Hematopoietic multipotent progenitor cell treated with erythropoietin and hydrocortisone succinate and interleukin-3 and kit ligand, for 8 days (in vitro differentiated cells): ENCODE measurements at places on chromosomes 6 and 20.

DNA sequence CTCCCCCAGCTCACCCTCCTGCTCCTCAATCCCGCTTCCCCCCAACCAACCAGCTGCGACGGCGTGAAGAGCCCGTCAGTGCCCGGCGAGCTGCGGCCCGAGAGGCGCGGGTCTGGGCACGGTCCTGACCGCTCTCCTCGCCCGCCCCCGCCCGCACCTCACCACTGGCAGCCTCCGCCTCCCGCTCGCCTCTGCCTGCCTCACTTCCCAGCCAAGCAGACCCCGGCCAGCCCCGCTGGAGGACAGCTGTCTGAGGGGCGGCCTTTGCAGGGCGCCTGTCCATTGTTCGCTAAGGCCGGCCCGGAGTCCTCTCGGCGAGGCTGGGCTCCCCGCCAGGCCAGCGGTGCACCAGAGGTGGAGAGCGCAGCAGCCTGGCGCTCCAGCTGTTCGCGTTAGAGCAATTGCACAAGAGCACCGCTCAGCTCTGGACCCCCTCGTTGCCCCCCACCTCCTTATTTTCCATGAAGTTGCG lies 1.3 kb downstream of the SOBP start:
- no peak for DNase-seq

GRCh38 chr6:25675167-25675566 lies 23.2 kb downstream of the SCGN start:
- peak; percentile 64 for DNase-seq

DNA sequence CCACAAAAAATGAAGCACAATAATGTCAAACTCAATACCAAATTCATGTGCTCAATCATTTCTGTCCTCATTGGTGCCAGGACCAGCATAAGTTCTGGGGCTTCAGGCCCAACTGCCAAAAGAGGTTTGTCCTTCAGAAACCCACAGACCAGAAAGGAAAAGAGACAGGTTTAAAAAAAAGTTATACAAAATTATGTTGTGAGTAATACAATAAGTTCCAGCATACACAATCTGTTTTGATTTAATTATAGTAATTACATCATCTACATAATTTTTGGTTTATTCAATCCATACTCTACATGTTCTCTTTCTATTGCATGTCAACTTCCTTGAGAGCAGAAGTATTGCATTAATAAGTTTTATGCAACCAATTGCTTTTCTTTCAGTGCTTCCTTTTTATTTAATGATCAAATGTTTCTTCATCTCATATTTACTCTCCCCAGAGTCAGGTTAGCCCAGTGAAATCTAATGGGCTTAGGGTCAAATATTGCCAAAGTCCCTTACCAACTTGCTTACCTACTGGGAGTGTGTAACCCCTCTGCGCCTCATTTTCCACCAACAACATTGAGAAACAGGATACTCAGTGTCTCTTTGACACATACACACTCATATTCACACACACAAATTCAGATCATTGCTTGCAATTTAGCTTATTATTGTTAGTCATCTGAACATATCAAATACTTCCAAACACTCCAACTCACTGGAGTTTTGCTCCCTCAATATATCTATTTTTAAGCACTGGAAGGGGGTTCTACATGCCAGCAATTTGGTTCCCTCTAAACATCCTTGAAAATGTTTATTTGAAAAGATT lies 424.4 kb upstream of the MARCKS start:
- DNase-seq = no peak

DNA sequence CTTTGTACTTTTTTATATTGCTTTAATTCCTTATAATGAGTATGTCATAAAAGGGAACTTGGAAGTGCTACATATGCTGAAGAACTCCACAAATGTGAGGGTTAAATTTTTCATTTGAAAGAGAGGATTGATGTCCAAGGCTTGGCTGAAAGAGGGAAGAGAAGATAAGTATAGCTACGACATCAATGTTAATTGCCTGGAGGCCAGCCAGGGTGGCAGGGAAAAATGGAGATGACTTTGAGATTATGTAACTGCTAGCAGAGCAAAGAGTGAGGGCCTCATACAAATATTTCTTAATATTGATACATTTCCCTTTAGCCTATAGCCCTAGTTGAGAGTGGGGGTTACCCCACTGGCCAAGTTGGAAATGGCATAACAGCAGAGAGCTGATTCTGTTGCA lies 24.8 kb upstream of the RIMS4 start:
- DNase-seq = no peak

DNA sequence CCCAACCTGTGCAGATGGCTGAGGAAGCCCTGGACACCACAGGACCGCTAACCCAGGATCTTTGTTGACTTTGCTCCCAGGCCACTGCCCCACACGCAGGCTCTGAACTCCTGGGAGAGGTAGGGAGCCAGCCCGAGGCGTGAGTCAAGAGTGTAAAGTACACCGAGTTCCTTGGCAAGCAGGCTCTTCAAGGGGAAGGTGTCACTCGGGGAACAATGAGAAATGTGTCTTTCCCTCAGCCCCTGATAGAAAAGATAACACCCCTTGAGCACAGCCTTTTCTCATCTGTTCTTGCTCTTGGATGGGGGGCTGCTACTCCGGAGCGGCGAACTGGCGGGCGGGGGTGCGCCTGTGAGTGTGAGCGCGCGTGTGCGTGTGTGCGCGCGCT lies 472 bp upstream of the EDN3 start:
- DNase-seq = no peak

DNA sequence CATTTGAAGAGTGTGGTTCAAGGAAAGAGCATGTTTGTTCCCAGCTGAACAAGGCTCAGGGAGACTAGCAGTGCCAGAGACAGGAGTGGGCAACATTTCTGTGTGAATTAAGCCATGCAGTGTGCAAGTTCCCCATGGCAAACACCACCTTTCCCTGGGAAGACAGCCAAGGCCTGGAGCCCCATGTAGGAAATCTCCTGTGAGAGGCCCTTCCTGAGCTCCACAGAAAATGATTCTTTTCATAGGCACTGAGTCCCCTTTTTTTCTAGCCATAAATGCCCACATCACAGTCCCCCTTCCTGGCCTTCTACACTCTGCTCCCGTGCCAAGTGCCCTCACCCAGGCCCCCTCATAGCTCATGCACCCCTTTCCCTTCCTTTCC lies 11.8 kb upstream of the TRAM2 start:
- DNase-seq = no peak

DNA sequence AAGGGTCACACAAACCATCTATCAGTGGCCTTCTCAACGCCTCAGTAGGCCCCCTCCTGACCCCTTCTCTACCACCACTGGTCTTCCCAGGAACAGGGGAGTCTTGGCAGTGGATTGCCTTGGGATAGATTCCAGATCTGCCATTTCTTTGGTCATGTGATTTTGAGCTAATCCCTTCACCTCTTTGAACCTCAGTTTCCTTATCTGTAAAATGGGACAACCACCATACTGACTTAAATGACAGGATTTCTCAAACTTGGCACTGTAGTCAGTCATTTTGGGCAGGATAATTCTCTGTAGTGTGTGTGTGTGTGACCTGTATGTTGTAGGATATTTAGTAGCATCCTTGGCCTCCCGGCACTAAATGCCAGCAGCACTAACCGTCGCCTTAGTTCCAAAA lies 89.1 kb downstream of the CDH22 start:
- DNase-seq = no peak

DNA sequence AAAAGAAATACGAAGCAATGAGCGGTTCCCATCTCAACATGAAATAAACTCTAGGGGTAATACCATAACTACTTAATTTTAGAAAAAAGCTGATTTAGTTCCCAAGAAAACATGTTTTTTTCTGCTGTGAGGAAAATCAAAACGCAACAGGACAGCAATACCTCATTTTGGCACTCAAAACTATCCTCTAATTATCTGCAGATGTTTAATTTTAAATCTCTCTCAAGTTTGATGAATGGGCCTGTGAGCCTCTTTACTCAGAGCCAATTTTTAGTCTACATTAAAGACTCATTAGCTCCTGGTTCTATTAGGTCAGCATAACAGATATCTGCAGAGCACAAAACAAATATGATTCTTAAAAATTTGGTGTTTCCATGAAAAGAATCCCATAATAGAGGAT lies 28.1 kb downstream of the RNF24 start:
- no peak for DNase-seq

DNA sequence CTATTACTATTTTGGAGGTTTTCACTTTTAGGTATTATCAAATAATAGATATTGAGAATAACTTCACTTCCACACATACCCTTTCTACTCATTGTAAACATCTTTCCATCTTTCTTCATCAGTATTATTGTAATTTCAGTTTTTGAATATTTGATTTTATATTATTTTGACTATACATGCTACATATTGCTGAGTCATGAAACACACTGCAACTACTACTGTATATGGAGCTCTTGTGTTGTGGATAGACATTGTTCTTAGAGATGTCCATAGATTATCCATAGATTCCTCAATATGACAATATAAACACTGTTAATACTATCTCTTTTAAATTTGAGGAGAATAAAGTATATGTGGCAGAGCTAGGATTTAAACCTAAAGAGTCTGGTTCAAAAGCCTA lies 819 bp upstream of the IMPG1 start:
- no peak for DNase-seq

GRCh38 chr6:4380881-4381281 lies 245.5 kb upstream of the ECI2 start:
- no peak for DNase-seq

DNA sequence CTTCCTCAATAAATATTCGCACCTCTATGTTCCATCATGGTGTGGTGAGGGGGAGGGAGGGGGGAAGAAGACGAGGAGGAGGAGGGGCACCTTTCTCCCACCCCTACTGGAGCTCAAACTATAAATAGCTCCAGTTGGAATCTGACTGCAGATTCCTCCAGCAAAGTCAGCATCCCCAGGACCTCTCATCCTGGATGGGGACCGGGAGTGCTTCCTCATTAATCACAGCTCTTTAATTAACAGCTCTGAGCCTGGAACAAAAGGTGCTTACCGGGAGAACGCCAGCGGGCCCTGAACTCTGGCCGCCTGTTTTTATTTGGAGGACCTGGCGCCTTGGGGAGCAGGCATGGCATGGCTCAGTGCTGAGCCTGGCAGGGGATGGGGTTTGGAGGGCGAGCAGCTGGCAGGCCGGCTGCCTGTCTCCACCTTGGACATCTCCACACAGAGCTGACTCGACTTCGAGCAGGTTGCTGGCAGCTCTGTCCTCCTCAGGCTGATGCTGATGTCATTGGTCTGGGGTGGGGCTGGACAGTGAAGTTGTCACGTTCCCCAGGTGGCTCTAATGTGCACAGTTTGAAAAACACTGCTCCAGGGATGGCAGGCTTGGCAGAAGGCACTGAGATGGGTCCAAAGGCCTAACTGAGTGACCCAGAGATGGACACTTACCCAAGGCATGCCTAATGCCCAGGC lies 180.4 kb downstream of the DHX35 start:
- no peak for DNase-seq

- DNase-seq = no peak
Observed at GRCh38 chr20:57747861-57748481, 38.2 kb upstream of the PMEPA1 start.

DNA sequence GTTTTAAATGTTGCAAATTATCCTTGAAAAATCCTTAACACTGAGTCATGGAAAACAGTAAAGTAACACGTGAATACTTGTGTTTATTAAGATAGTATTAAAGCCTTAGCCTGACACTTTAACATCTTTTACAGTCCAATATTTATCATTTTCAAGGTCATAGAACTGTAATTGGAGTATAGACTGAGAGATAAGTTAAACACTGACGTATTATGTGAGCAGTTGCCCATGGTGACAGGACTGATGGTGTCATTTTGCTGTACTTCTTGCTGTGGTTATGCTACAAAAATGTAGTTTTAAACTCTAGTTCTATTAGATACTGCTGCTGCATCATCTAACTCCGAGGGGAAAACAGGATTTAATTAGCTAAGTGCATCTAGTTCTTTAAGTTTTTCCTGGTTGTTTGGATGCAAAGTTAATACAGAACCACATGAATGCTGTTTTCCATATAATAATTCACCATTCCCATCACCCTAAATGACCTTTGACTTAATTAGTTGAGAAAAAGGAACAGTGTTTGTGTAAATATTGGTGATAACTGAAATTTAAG lies 37.8 kb downstream of the SLC2A12 start:
- no peak for DNase-seq

DNA sequence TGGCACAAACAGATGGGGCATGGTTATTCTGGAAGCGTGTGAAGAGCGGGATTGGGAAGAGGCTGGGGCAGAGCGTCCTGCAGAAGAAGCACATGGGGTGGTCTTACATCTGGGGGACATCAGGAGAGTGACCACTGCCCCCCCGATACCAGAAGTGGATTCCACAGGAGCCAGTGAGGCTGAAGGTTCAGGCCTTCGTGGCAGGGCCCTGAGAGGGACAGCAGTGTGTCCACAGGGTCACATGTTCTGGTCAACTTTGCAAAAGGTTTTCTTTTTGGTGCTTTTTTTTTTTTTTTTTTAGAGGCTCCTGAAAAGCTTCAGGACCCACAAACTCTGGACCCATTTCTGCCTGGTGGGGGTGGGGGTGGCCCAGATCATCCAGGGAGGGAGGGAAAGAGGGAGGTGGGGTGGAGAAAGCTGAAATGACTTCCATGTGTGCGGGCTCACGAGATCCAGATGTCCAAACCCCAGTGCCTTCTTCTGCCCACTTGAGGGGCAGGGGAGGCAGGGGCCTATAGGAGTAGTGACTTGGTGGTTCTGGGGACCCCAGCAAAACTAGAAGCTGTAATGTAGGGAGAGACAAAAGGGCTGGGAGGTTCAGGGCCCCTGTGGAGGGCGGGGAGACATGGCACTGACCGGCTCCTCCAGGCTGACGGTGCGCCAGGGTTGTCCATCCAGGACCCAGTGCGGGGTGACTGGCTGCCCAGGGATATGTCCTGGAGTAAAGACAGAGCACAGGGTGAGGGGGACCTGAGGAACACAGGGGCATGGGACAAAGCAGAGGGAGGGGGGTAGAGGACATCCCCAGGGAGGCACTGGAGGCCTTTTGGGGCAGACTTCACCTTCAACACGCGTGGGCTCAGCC lies 2.7 kb downstream of the ADAM33 start:
- no peak for DNase-seq

DNA sequence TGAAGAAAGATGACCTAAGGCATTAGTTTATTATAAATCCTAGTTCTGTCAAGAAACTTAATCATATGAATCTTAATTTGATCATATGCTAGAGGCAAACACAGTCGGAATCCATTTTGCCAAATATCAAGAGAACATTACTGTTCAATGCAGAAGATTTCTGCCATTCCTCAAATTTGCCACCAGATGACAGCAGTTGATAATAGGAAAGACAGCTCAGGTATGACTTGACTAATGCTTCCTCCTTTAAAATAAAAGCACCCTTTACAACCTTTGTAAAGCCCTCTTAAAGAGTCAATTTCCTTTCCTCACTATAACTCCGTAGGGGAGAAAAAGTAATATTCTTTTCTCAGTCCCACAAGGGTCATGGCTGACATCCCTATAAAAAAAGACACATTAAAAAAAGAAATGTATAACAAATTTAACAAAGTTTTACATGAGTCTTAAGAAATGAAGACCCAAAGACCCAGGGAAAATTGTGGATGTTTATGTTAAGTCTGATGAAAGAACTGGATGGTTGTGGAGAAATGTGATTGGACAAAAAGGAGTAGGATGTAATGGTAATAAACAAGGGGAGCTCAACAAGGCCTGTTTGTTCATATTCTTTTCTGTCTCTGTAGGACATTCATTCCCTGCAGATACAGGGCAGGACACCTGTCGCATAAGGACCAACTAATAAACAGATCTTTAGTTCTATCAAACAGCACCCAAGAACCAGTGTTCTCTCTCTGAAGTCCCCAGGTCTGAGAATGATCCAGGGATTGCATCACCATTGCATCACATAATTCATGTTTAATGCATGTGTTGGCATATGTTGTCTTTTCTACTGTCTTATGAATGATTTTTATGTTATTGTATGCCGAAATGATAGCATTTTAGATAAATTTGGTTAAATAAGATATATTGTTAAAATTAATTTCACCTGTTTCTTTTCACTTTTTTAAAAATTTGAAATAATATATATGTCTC lies 23.0 kb upstream of the IL17A start:
- DNase-seq = peak; percentile 59
